ENCODE measurements at places on chromosomes 3 and 15.

DNA sequence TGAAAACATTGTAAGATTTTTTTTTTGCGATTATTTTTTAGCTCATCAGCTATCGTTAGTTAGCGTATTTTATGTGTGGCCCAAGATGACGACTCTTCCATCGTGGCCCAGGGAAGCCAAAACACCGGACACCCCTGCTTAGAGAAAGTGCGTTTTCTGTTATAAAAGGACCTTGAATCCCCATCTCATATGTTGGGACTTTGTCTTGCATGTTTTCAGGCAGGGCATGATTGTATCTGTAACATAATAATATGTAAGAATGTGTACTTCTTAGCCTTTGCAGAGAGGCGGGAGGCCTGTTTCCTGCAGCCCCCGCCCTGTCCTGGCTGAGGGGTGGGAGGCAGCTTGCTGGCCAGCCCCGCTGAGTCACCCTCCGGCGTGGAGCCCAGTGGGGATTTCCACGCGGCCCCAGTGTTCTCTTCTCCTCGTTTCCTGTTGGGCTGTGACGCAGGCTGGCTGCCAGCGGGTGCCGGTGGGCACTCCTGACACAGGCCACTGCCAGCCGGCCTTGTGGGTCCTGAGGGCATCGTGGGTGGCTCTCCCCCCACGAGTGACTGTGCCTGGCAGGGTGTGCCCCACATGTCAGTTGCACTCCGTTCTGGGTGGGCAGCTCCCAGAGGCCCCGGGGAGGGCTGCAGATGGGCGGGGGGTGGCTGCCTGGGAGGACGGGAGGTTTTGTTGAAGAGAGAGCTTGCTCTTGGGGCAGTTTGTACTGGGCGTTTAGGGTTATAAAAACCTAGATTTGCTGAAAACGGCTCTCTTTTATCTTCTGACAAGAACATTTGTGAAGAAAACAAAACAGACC is 55.6 kb downstream of the SMAD3 start:
- peak; percentile 95 for ATAC-seq

- no peak for ATAC-seq
Observed at GRCh38 chr15:23642413-23643044, 5.1 kb downstream of the MAGEL2 start.

DNA sequence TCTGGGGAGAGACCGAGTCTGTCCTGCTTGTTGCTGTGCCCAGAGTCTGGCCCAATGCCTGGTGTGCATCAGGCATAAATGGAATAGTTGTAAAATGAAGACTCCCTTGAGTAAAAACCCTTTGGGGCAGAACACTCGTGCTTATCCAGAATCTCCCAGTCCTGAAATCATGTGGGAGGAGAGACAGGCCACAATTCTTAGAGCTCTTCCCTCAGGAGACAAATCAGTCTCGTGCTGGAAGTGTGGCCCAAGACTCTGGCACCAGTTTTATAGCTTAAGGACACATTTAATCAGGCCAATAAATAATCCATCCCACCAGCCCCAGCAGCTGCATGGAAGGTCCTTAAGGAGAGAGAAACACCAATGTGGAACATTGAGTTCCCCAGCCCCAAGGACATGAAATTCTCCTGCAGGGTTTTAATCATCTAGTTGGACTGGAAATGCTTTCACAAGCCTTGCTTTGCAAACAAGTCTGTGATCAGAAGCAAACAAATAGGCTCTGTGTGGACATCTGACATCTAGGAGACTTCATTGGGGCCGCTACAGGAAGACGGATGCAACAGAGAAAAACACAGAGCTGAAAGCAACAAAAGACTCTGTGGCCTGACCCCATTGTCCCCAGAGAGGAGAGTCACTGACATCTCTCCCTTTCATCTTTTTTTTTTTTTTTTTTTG is 70.4 kb downstream of the LSM3 start:
- no peak for ATAC-seq

DNA sequence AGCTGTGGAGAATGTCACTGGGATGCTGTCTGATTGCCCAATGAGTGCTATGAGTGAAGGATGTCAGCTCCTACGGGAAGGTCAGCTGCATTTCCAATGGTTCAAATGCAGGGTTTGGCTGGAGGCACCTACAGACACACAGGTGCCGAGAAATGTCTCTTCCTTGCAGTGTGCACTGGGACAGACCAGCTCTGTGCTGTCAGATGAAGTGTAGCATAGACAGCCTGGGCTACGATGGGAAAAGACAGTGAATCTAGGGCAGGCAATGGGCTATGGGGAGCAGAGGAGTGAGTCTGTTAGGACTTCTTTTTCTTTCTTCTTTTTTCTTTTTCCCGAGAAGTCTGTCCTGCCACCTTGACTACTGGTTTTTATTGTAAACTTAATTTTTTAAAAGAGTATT is 223.1 kb upstream of the EOMES start:
- no peak for ATAC-seq

GRCh38 chr3:10524270-10524669 is 18.9 kb upstream of the ATP2B2 start:
- no peak for ATAC-seq

DNA sequence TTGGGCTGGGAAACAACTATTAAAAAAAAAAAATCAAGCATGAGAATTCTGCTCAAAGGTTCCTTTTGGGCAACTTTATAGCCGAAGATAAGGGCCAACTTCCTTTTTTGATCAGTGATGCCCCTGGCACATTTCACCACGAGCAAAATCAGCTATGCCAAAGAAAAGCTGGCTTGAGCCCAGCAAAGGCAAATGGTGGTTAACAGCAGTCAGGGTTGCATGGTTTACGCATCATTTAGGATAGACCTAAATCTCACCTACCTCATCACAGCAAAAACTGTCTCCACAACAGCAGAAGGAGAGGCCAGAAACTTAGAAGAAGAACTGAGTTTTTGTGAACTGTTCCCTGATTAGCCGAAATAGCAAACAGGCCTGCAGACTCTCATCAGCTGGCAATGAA is 220.1 kb upstream of the CDIN1 start:
- no peak for ATAC-seq

GRCh38 chr3:73273341-73273740 is 211.9 kb downstream of the EBLN2 start:
- no peak for ATAC-seq

DNA sequence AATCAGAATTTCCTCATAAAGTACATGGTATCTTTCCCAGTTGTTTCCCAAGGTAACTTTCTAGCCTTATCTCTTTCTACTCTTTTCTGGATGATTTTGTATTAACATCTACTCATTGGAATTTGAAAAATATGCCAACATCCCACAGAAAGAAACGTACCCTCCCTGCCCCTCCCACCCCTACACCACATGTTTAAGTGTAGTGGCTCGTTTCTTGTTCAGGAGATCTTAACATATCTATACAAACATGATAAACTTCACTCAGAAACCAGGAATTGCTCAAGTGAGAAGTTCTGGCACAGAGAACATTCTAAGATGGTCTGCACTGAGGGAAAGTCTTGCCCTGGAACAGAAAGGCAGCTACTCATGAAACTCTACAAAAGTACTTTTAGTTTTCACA is 404.7 kb downstream of the SOX2 start:
- ATAC-seq, result no peak

DNA sequence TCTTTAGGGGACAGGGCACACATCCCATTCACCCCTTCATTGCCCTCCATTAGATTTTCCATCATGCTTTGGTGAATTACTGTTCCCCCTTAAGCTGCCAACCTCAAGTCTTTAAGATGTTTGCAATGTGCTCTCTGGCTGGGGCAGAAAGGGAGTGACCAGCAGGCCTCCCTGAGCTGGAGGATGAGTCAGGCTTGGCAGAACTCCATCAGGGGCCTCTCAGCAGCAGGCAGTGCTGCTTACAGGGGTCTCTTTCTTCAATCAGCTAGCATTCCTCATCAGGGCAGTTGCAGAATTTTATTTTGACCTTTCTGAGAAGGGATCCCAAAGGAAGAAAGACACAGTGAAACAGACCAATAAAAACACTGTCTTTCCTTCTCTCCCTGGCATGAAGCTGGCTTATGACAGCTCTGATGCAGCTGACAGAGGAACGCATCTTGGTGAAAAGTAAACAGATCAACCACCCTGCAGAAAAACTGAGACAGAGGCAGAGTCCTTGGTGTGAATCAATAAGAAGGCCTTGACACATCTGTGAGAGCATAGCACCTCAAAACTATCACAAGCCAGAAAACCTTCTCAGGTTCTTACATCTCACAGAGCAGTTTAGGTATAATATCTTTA is 88.7 kb upstream of the MRPL3 start:
- no peak for ATAC-seq

- ATAC-seq, result no peak
Observed at GRCh38 chr3:8729479-8729878, 4.1 kb upstream of the CAV3 start.

GRCh38 chr3:171875923-171876412 is 32.8 kb downstream of the TMEM212 start:
- ATAC-seq, result no peak

DNA sequence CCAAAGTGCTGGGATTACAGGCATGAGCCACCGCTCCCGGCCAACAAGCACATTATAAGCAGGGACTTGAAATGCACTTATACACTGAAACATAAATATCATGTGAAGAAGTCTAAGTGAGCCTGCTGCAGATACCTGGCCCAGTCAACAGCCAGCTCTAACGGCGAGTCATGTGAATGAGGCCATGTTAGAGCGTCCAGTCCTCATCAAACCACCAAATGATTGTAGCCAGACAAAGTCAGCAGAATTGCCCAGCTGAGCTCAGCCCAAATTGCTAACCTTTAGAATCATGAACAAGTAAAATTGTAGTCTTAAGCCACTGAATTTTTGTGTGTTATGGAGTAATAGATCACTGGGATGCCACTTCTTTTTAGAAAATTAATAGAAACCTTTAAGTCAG is 37.8 kb upstream of the UACA start:
- ATAC-seq, result no peak

DNA sequence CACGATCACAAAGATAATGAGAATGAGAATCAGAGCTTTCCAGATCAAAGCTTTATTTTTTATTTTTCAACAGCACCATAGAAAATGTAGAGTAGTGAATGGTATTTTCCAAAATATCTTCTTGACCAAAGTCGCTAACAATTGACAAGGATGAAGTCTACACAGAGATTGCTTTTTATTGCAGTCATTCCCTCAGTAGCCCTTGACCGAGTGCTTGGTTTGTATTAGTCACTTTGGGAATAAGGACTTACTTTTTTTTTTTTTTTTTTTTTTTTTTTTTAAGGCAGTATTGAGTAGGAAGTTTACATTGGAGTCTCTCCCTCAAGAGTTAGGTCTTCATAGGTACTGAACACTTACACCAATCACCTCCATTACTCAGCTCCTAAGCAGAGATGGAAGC is 39.8 kb downstream of the THRB start:
- ATAC-seq, result no peak

- no peak for ATAC-seq
Observed at GRCh38 chr3:178117641-178118040, 418.6 kb upstream of the KCNMB2 start.

GRCh38 chr3:41102053-41102556 is 97.2 kb upstream of the CTNNB1 start:
- no peak for ATAC-seq

- no peak for ATAC-seq
Observed at GRCh38 chr3:14252321-14253021, 73.9 kb downstream of the LSM3 start.

DNA sequence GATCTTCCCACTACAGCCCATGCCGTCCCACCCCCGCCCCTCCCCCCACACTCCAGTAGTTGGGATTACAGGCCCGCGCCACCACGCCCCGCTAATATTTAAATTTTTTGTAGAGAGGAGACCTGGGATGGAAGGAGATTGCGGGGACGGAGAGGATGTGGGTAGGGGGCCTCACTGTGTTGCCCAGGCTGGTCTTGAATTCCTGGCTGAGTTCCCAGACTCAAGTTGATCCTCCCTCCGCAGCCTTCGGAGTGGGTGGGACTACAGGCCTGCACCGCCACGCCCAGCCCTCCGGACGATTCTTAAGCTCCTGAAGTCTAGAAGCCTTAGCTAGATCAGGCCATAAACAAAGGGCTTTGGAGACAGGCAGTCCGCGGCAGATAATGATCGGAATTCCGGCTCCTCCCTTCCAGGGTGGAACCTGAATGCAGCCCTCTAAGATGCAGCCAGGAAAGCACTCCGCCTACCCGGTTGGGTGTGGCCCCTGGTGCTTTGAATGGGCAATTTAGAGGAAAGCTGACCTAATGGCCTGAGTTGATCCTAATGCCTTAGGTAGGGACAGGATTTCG is at the start of gene DPPA2:
DPPA2 (minus strand) TSS at position 356 of the 569 bp plus-strand sequence. CDS start 1,975 bp downstream, outside the sequence.
- ATAC-seq, result no peak

GRCh38 chr3:182913889-182914288 is 66.4 kb downstream of the DCUN1D1 start:
- ATAC-seq, result peak; percentile 58

GRCh38 chr15:23853286-23853685 is 166.2 kb upstream of the NDN start:
- ATAC-seq, result no peak
